ENCODE measurements at places on chromosomes 16 and 17.

- no peak for DNase-seq
These were observed 22.2 kb downstream of the CARD14 start for GRCh38 chr17:80191865-80192661.

GRCh38 chr16:88566158-88566557, 4.0 kb upstream of the ZC3H18 start:
- DNase-seq: peak; percentile 78

GRCh38 chr16:29028457-29029167, 43.8 kb downstream of the LAT start:
- DNase-seq: no peak

DNA sequence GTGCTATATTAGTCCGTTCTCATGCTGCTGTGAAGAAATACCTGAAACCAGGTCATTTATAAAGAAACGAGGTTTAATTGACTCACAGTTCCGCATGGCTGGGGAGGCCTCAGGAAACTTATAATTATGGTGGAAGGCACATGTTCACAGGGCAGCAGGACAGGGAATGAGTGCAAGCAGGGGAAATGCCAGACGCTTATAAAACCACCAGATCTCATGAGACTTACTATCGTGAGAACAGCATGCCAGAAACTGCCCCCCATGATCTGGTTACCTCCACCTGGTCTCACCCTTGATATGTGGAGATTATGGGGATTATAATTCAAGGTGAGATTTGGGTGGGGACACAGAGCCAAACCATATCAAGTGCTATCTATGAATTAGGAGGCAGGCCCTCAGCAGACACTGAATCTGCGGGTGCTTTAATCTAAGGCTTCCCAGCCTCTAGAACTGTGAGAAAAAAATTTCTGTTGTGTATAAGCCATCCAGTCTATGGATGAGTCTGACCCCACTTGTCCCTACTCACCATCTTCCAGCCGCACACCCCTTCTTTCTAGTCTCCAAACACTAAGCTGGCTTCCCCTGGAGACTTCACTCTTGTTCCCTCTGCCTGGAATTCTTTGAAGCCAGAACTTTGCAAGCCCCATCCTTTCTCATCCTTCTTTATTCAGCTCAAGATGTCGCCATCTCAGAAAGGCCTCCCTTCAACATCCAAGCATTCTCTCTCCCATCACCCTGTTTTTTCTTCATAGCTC, 772 bp upstream of the NUP93 start:
- no peak for DNase-seq

DNA sequence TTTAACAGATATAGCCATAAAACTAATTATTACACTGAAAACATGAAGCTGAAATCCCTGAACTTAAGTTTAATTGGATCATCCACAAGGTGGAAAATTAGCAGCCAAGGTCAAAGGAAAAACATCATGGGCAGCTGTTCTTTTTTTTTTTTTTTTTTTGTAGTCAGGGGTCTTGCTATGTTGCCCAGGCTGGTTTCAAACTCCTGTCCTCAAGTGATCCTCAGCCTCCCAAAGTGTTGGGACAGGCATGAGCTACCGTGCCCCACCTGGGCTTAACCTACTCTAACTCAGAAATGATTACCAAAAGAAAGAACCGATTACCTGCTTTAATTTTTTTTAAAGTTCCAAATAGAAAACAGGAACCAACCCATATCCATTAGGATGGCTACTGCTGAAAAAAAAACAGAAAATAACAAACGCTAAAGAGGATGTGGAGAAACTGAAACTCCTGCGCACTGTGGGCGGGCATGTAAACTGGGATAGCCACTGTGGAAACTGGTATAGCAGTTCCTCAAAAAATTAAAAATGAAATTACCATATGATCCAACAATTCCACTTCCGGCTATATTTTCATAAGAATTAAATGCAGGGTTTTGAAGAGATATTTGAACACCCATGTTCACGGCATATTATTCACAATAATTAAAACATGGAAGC, 8.6 kb downstream of the CMC2 start:
- DNase-seq: no peak

DNA sequence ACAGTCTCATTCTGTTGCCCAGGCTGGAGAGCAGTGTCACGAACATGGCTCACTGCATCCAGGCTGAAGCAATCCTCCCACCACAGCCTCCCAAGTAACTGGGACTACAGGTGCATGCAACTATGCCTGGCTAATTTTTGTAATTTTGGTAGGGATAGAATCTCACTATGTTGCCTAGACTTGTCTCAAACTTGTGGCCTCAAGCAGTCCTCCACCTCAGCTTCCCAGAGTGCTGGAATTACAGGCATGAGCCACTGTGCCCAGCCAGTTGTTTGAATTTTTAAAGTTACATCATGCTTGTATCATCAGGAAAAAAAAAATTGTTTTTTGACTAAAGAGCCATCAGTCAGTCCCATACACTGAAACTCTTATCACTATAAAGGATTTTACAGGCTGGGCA, 17.1 kb upstream of the VPS4A start:
- no peak for DNase-seq

DNA sequence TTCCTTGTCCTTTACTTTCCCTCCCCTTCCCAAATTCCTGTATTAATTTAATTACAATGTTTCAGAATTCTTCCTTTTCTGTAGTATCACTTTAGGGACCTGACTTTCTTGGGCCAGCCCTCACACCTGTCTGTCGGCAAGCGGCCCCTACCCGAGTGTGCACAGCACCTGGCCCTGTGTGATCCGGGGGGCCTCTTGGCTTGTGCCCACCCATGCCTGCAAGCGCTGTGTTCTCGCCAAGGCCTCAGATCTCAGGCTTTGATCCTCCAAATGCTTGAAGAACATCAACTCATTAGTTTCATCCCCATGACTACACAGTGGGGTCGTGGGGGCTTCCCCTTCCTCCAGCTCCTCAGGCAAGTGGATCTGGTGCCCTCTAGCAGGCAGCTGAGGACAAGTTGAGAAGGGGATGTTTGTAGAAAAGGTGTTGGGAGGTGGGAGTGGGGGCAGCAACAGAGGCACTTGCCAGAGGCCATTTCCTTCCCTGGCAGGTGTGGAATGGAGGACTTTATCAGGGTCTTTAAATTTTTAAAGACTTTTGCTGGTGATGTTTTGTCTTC, 15.7 kb upstream of the CDH3 start:
- no peak for DNase-seq

GRCh38 chr16:21156767-21157467, 1.6 kb upstream of the LDAF1 start:
- DNase-seq: no peak

- DNase-seq: no peak
These were observed 3.6 kb downstream of the RNF43 start for GRCh38 chr17:58413684-58414083.

GRCh38 chr16:82379551-82379950, 209.5 kb upstream of the MPHOSPH6 start:
- no peak for DNase-seq

- DNase-seq: no peak
These were observed 375 bp upstream of the KRT32 start for GRCh38 chr17:41467561-41467960.

DNA sequence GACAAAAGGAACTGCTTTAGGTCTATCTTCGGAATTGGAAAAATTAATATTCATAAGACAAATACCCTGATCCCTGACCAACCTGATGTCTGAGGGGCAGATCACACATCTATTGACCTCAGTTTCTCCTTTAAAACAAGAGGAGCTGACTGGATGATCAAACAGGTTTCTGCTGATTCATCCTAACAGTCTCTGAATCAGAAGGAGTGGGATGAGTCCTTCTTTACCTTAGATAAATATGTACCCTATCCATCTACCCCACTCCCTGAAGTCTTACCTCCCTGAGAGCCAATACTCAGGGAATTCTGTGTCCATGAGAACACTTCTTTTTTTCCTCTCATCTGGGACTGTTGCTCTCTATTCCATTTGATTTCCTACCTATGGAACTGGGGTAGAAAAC, 80.3 kb upstream of the CRHR1 start:
- DNase-seq: no peak

GRCh38 chr16:14111713-14112538, 40.8 kb downstream of the MRTFB start:
- no peak for DNase-seq

- no peak for DNase-seq
These were observed 191.4 kb upstream of the TNRC6C start for GRCh38 chr17:77767148-77767547.

DNA sequence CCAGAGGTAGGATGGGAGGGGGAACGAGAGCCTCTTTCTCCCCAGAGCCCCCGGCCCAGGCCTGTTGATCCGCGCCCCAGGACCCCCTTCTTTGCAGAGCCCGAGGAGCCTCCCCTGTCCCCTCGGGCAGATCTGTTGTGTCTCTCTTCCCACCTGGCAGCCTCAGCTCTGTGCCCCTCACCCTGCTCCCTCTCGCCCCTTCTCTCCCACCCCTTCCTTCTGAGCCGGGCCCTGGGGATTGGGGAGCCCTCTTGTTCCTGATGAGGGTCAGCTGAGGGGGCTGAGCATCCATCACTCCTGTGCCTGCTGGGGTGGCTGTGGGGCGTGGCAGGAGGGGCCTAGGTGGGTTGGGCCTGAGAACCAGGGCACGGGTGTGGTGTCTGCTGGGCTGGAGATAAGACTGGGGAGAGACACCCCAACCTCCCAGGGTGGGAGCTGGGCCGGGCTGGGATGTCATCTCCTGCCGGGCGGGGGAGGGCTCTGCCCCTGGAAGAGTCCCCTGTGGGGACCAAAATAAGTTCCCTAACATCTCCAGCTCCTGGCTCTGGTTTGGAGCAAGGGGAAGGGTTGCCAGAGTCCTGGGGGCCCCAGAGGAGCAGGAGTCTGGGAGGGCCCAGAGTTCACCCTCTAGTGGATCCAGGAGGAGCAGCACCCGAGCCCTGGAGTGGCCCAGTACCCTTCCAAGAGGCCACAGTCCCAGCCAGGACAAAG, 65.4 kb downstream of the MRC2 start:
- DNase-seq: no peak

- DNase-seq: no peak
These were observed 57.0 kb upstream of the CLEC3A start for GRCh38 chr16:77965346-77965745.

GRCh38 chr16:60329108-60329507, 1595.0 kb upstream of the GOT2 start:
- DNase-seq: no peak

DNA sequence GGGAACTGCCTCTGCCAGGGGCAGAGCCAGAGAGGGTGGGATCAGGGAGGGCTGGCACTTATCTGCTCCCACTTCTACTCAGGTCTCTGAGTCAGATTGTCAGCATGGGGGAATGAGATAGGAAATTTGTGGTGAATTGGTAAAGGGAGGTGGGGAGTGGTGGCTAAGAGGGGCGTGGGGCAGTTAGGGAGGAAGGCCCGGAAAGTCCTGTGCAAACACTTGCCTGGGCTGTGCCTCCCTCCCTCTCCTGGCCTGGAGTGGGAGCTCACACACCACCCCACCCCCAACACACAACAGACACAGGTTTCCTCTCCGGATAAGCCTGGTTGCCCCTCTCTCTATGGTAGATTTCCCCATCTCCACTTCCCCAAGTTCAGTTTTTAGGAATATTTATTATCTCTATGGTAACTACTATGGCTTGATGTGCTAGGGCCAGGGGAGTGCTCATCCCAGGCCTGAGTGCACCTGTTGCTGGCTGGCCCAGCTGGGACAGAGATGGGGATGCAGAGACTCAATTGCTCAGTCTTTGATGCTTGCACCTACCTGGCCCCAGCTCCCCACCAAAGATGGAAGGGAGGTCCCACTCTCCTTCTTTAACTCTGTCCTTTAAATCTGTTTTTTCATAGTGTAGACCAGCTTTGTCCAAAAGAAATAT, 2.7 kb downstream of the SPNS2 start:
- DNase-seq: no peak

DNA sequence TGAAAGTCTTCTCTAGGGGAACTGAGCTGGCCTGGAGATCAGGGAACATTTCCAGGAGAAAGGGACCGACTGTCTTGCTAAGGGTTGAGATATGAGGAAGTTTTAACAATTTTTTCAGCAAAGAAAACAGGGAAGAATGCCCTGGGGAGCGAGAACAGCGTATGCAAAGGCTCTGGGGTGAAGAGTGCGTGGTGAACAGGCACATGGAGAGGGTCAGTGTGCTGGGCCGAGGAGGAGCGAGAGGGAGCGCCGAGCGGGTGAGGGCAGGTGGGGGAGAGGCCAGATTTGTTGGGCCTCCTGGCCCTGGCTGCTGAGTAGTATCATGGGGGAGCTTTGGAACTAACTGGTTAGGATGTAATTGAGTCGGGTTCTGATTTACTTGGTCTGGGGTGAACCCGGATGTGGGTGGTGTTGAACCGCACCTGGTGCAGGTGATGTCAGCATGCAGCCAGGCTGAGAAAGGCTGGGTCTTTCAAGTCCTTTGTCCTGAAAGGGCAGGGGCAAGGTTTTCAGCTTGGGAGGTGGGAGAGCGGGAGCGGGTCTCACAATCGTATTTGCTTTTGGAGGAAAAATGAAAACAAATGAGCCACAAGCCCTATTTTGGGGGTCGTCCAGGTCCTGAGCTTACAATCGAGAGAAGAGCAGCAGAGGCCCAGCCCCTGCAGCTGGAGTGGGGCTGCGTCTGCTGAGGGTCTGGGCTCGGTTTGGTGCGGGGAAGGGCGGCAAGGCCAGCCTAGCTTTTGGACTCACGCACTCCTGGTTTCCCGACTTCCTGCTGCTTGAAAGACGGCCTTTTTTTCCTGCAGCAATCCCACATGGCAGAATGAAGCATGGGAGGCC, 11.1 kb upstream of the WFDC1 start:
- no peak for DNase-seq

DNA sequence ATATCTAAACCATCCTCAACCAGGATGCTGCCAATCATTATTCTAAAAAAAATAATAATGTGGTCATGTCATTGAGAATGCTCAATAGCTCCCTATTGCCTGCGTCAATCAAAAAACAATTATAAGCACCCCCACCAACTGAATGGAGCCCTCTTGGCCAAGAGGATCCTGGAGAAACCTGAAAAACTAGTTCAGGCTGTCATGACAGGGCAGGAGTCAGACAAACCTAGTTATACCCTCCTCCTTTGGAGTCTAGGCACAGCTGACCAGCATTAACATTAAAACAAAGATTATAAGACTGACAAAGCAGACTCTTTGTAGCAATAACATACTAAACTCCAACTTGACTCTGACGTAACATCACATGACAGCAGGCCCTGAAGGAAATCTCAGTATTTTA, 119.2 kb upstream of the CCL2 start:
- DNase-seq: no peak

Data from T-helper 2 cell treated with Interferon-gamma antibody and Interleukin-4, amounts not matched to agents 5 μg/mL and 100 μg/mL, for 36 hours (primary cell).